ENCODE measurements at places on chromosomes 1 and 21.
A peak's percentile ranks its signal among the peaks of the same experiment; 100 is the strongest.

- DNase-seq = no peak
Observed at GRCh38 chr1:240599299-240599698, 12.7 kb downstream of the GREM2 start.

GRCh38 chr1:107840725-107841124 is 124.3 kb downstream of the VAV3 start:
- peak; percentile 5 for DNase-seq

GRCh38 chr1:153099461-153100045 is 5.2 kb upstream of the SPRR2E start:
- DNase-seq = no peak

GRCh38 chr1:201749059-201749690 is 79.8 kb upstream of the IPO9 start:
- DNase-seq = no peak

GRCh38 chr1:185627761-185628501 is 106.3 kb upstream of the HMCN1 start:
- no peak for DNase-seq
